ENCODE measurements at places on chromosomes 2 and 18.

- H3K27ac ChIP-seq: no peak overlapping the region
- no peak for DNase-seq
- no peaks in the 10 kb centered on the region for H3K36me3 ChIP-seq
These were observed 344.0 kb downstream of the DSC3 start for GRCh38 chr18:30698571-30698970.

DNA sequence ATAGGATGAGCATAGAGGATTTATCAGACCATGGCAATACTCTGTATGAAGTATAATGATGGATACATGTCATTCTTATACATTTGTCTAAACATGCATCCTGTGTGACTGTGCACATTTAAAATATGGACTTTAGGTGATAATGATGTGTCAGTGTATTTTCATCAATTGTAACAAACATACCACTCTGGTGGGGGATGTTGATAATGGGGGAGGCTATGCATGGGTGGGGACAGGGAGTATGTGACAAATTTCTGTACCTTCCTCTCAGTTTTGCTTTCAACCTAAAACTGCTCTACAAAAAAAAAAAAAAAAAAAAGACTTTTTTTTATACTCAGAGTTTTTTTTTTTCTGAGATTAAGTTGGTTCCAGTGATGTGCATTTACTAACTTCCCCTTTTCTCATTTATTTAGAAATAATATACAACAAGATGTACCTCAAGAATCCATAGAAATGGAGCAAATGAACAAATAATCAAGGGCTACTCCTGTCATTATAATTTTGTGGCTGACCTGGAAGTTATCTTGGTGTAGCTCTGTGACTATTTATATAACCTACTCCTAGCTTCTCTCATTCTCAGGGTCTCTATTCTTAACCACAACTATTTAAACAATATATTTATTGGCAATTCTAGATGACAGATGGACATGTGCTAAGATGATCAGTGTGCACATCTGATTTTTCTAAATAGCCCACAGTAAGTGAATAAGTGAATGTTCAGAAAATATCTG is 108.9 kb upstream of the ITGA4 start:
- H3K27me3 ChIP-seq: no peaks in the 10 kb centered on the region
- H3K36me3 ChIP-seq: no peaks in the 10 kb centered on the region
- H3K4me3 ChIP-seq: no peak overlapping the region
- no peaks in the 10 kb centered on the region for H3K4me1 ChIP-seq
- DNase-seq: no peak

DNA sequence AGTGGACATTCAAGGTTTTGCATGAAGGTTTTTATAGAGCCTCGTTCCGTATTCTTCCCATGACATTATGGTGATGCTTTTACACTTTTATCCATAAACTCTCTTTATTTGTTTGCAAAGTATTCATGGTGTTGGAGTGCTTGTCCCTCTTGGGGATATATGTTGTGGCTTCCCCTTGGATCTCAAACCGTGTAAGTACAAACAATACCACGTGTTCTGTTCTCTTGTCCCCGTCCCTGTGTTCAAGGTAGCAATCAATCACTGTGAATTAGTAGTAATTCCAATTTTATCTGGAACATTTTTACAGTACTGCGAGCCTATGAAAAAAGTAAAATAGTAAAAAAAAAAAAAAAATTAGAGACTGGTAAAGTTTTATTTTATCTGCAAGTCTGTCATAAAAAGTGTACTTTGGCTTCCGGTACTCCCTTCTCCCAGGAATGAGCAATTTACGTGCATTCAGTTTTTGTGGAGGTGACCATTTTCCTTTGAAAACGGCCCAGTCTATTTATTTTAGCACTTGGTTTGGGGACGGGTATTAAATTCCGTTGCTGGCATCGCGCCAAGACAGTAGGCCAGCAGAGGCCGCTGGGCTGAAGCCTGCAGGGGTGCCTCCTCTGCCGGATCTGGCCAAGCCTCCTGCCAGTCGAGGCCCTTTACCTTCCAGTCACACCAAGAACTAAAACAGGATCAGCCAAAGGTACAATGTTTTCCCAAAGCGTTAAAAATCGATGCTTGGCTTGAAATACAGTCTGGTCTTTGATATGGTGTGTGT is 175.7 kb downstream of the SOCS6 start:
- no peaks in the 10 kb centered on the region for H3K36me3 ChIP-seq
- no peak overlapping the region for H3K27ac ChIP-seq
- H3K4me1 ChIP-seq: no peaks in the 10 kb centered on the region

DNA sequence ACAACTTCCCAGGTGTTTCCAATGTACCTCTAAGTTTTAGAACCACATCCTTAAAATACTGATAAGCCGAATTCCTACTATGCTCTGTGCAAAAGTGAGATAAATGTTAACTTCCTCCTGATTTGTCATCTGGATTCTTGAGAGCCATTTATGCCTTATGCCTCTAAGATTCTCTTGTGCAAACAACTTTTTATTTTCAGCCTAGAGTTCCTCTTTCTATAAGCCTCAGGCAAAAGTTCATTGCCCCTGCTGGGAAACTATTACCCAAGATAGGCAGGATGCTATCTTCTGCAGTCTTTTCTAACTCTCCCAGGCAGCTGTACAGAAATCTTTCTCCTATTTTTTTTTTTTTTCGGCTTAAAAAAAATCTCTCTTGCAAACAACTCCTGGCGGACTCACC is 216.1 kb downstream of the KCNJ3 start:
- H3K27ac ChIP-seq: no peak overlapping the region
- H3K36me3 ChIP-seq: no peaks in the 10 kb centered on the region
- H3K4me1 ChIP-seq: no peaks in the 10 kb centered on the region

DNA sequence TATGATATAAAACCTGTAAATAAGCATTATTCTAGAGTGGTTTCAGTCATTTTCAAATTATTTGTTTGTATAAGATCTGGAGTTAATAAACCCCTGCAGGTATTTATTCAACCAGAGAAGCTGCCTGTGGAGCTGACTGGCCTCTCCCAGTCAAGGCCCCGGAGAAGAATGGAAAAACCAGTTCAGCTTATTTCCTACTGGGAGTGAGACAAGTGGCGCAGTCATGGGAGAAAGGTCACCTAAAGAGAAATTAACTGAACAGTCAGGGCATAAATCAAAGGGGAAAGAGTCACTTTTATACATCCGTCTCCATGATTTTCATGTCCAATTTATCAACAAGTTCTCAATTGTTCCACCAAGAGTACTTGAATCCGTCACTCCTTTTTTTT is 240.9 kb downstream of the RNF152 start:
- DNase-seq: peak; percentile 67
- H3K27me3 ChIP-seq: no peaks in the 10 kb centered on the region
- no peaks in the 10 kb centered on the region for H3K4me1 ChIP-seq
- peak overlapping the region; percentile 78 for H3K27ac ChIP-seq
- no peak overlapping the region for H3K4me3 ChIP-seq

DNA sequence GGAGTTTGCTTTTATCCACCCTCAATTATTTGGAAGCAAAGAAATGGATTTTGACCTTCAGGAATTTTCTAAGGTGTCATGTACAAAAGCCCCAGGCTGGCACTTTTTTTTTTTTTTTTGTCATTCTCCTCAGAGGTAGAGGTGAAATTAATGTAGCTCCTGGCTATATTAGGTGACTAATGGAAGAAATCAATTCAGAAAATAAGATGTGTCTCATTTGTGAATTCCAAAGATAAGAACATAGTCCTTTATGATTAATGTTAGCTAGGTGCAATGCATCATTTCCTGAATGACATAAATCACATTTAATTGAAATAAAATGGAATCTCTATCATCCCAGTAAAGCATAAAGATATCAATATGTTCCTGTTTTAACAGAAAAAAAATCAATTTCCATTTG is 477.6 kb downstream of the FBXO15 start:
- H3K27me3 ChIP-seq: no peaks in the 10 kb centered on the region
- no peaks in the 10 kb centered on the region for H3K36me3 ChIP-seq
- H3K27ac ChIP-seq: no peak overlapping the region
- H3K4me3 ChIP-seq: no peak overlapping the region
- no peak for DNase-seq
- no peaks in the 10 kb centered on the region for H3K4me1 ChIP-seq

DNA sequence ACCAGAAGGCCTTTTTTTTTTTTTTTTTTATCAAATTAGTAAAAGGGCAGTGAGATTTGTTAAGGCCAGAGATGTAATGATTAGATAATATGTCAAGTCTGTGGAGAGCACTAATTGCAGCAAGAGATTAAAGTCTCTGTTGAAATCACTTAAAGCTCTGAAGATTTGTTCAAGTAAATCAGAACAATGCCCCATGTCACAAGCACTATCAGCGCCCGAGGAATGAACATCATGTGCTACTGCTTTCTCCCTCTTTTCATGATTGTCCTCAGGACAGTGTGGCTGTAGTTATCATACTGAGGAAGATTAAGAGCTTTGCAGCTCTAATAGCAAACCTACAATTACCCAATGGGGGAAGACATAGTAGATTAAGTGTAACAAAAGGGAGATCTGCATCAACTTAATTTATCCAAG is 71.1 kb downstream of the TDRD15 start:
- H3K4me3 ChIP-seq: no peak overlapping the region
- H3K27ac ChIP-seq: no peak overlapping the region
- no peaks in the 10 kb centered on the region for H3K27me3 ChIP-seq
- no peak for DNase-seq
- H3K4me1 ChIP-seq: no peaks in the 10 kb centered on the region
- no peaks in the 10 kb centered on the region for H3K36me3 ChIP-seq
